Globus pallidus (tissue), 1 donor: ENCODE measurements at places on chromosomes 2 and 18.
A peak's percentile ranks its signal among the peaks of the same experiment; 100 is the strongest.

- DNase-seq = no peak
Measured at GRCh38 chr18:11976315-11977152, 4.8 kb upstream of the IMPA2 start.

DNA sequence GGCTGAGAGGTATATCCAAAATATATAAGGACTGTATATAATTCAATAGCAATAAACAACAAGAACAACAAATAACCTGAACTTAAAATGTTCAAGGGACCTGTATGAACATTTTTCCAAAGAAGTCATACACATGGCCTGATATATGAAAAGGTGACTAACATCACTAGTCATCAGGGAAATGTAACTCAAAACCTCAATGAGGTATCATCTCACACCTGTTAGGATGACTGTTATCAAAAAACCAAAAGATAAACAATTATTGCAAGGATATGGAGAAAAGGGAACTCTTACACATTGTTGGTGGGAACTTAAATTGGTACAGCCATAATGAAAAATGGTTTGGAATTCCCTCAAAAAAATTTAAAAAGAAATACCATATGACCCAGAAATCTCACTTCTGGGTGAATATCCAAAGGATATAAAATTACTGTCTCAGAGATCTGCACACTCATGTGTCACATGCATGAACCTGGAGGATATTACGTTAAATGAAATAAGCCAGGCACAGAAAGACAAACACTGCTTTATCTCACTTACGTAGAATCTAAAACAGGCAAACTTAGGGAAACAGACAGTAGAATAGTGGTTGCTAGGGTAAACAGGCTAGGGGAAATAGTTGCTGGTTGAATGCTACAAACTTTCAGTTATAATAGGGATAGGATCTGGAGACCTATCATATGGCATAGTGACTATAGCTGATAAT, 334.5 kb upstream of the MMADHC start:
- DNase-seq = no peak

GRCh38 chr2:18412980-18413675, 147.3 kb downstream of the RDH14 start:
- no peak for DNase-seq

DNA sequence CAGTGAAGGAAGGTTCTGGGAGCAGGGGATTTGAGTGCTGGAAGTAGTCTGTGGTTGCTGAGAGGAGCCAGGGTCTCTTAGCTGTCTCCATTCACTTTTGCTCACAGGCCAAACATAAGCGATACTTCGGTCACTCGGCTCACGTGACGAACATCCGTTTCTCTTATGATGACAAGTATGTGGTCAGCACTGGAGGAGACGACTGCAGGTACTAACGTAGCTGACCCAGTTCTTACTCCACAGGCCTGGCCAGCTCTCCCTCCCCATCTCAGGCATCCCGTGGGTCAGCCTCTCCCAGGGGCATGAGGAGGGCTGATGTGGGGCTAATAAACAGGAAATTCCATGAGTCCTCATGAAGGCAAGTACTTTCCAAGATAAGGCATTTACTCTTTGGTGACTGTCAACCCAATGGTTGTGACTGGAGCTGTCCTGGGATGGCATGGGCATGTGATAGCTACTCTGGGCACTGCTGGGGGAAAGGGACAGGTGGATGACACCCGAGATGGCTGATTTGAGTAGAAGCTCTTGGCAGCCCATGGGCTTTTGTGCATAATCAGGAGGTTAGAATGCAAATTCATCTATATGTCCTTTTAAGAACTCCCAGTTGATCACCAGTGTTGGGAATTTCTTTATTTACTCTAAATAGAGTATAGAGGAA, 81.6 kb downstream of the RTN4 start:
- no peak for DNase-seq

DNA sequence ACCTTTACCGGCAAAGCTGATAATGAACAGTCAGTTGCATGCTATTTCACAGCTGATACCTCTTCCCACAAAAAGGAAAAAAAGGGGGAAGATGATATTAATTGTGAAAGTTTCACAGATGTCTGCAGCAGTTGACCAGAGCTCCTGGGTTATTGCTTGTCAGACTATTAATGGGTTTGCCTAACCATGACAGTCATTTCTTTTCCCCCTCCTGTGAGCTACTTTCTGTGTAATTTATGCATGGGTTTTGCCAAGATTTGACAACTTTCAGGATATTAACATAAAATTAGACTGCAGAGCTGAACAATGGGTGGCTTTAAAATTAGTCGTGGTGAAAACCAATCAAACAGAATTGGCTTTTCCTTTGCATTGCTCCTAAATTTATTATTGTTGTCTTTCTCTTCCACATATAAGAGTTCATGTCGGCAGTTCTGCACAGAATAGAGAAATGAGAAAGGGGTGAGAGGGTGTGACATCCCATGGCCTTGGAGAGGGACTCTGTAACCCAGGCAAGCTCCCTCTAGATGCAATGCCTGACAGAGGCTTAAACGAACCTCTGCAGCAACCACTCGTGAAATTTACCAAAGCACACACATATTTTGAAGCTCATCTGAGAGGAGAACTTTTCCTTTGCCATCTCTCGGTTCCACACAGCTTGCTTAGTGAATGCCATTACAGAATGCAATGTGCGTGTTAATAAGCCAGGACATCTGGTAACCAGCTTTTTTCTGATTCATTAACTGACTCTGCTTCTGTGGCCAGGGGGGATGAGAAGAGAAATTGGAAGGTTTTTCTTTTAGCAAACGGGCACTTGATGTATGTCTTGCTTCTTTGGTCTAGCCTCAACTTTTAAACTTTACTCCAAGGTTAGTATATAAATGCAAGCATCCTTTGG, 82.2 kb upstream of the ITGA4 start:
- no peak for DNase-seq

- DNase-seq = peak; percentile 40
Measured at GRCh38 chr2:43553341-43553855, 42.4 kb downstream of the THADA start.

DNA sequence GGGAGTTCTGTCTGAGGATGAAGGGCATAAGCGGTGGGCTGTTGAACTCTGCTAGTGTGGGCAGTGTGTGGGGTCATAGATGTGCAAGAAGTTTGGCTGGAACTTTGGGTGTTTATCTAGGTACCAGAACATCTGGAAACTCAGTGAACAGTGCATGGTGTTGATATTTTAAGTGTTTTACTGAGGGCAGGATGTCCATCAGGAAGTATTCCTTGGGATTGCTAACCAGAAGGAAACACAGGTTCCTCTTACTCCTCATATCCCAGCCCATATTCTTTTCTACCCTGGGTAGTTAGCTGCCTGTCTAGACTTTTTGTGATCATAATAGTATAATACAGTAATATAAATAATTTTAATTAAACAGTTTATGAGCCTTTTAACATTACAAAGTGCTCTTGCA, 15.5 kb downstream of the BABAM2 start:
- no peak for DNase-seq
